ENCODE measurements at places on chromosomes 7 and 10.

- no peak for DNase-seq
Observed at GRCh38 chr7:90111-91063, 102.0 kb upstream of the FAM20C start.

DNA sequence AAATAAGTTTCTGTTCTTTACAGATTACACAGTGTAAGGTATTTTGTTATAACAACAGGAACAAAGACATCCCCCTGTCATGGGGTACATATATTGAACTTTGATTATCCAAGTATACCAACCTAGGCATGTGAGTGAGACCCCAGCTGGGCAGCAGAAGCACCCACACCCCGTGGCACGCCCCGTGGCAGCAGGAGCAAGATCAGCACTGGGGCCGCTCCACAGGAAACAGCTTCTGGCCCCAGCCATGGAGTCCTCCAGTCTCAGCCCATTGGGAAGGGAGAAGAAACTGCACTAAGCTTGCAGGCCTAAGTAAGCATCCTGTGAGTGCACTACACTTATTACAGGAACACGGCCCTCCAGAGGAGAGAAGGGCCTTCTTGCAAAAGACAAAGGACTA is 24.2 kb upstream of the TMEM72 start:
- no peak for DNase-seq

DNA sequence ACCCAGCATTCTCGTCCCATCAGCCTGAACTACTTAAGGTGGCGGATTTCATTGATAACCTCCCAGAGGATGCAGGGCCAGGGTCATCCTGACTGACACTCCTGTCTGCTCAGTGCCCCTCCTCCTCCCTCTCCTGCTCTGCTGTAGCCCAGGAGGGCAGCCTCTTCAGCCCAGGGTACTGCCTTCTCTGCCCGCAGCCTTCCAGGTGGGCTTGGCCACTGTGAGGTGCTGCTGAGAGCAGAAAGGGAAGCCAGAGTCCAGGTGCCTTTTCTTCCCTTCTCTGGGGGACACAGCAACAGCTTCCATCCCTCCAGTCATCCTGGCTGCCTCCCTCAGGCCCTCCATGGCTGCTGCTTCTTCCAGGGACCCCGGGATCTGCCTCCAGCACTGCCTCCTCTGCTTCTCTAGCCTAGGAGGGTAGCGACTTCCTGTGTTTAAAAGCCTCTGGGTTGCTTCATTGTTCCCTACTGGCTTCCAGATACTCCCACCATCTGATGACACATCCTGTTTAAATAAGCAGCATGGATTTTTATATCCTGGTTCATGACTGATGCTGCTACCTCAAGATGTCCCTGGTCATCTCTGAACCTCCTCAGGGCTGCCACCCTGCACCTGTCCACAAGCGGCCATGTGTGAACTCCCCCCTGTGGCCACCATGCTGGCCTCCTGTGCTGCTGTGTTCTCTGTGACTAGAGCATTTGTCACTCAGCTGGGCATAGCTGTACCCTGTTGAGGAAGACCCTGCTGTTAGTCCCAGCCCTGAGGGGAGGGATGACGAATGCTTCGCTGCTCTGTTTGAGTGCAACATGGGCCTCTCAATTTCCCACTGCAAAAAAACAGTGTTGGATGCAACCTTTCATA is 55.8 kb downstream of the AKR1C4 start:
- no peak for DNase-seq

- no peak for DNase-seq
Observed at GRCh38 chr10:124705817-124706461, 38.2 kb downstream of the FAM53B start.

DNA sequence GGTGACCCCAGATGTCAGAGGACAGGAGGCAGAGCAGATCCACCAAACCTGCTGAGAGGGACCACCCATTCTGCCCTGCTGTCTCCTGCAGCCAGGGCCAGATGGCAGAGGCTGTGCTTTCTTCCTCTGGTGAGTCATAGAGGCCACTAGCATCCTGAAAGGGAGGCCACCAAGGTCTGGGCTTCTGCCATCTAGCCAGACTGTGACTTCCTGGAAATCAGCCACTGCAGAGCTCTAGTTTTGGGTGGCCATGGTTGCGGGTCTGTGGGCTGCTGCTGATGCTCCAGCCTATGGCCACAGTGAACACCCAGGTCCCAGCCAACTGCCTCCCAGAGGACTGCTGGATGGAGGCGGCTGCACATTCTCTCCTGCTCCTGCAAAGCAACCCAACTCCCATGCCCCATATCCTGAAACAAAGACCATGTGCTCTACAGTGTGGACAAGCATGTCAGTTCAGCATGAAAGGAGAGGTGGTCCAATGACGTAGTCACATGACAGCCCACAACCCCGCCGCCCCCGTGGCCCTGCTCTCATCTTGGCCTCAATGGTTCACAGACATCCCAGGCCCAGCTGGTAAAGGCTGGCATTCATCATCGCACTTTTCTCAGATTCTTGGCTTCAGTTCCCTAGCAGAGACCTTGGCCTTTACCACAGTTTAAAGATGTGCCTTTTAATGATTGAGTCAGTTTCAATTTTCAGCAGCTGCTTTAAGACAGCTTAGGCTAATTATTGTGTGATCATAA is 73.9 kb upstream of the CXCL12 start:
- DNase-seq: no peak

DNA sequence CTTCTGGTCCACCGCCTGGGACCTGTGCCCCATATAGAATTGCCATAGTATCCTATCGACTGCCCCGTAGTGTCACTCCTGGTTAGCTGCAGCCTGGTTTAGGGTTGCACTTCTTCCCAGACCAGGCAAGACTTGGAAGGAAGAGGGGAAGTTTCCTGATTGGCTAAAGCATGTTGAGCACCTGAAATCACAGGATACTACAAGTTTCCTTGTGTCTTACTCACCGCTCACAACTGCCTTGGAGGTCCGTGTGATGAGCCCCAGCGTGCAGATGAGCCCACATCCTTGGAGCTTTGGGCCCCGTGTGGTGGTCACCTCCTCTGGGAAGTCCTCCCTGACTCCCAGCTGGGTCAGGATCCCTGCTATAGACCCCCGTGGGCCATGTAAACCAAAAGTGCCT is 73.9 kb upstream of the GTF2I start:
- DNase-seq: no peak
